CD8-positive, alpha-beta memory T cell (primary cell): ENCODE measurements at places on chromosomes 11 and 22.

DNA sequence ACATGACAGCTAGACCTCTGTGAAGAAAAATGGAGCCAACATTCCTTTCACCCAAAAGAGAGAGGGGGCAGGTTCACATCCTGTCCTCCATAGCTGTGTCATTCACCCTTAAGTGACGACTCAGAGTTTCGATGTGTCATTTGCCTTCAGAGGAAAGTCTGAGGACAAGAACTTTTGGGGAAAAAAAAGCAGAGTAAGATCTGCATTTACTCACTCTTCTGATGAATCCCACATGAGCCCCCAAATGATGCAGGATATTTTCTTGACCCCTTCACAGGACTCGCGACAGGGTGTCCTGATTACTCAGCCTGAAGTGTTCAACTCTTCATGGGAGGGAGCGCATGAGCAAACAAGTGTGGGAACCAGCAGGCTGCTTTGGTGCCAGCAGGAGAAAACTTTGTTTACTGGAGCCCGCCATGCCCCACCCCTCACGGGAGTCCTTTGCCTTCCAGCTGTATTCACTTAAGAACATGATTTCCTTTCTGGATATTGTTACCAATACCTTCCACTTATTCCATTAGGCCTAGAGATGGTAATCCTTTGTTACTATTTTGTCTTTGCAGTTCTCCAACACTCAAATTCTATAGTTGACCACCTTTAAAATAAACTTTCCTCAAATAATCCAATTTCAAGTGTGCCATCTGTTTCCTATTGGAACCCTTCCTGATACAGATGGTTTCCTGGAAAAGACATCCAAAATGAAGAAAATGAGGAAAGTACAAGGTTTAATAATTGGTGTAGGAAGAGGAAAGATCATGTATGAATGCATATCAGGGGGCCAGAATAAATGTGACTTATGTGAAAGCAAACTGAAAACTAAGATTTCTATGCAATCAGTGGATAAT, 729.8 kb downstream of the FAM181B start:
- DNase-seq = no peak

- no peak for DNase-seq
Measured at GRCh38 chr11:20373568-20374209, 10.2 kb downstream of the HTATIP2 start.

DNA sequence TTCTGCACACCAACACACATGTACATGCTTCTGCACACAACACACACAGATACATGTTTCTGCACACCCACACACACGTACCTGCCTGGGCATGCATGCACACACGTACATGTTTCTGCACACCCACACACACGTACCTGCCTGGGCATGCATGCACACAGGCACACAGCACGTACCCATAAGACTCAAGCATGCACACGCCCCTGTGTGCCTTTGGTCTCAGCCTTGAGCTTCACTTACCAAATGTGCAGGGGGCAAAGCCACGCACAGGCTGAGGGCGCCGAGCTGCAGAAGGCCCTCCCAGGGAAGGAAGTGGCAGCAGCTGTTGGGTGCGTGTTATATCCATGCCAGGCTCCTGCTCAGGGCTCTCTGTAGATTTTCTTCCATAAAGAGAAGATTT, 34.7 kb upstream of the SMIM38 start:
- no peak for DNase-seq

DNA sequence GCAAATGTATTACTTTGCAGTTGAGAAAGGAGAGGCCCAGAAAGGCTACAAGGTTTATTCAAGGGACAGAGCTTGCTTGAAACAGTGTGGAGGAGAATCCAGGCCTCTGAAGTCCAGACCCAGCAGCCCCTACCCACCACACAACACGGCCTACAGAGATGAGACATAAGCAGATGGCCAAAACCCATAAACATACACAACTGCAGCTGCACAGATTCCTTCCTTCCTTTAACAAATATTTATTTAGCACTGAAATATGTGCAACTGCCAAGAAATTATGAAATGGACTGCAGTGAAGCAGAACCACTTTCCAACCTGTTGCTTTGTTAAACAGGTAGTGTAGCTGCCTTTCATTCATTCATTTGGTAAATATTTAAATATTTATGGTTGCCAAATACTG, 122.3 kb downstream of the SPATA19 start:
- DNase-seq = no peak

DNA sequence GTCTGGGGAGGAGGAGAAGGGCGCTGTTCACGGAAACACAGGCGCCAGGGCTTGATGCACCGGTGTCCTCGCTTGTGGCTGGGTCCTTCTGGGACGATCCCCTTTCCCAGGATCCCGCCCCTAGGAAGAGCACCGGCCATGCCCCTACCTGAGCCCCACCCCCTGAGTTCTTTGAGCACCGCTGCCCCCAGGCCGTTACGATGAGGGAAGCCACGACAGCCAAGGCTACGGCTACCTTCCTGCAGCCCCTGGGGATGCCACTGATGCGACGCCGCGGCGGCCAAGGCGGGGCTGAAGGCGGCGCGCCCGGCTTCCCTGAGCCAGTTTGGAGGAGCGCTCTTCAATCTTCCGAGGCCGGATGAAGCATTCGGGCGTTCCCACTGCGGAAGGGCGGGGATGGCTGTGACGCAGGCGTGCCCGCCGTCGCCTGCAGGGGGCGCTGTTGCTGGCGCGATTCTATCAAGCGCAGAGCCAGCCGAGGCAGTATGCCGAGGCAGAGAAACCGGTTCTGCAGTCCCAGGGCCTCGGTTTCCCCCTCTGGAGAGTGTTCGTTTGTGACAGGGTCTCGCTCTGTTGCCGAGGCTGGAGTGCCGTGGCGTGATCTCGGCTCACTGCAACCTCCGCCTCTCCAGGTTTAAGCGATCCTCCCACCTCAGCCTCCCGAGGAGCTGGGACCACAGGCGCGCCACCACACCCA, 9.7 kb upstream of the NEFH start:
- peak; percentile 64 for DNase-seq
